GM12878 (cell line): ENCODE measurements at places on chromosomes 2 and 18.

DNA sequence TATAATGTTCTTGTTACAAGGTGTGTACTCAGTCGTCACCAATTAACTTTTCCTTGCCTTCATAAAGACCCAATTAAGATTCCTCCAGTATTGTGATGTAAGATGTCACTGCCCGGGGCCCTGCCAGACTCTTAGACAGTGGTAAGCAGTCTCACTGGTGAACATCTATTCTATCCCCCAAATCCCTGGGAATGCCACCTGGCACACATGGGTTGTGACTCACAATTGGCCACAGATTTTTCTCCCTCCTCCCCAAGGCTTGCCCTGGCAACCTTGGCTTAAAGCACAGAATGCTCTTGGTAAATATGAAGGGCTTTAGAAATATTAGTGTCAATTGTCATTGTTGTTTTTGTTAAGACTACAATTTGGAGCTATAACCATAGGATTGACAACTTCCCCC lies 287.9 kb downstream of the ETAA1 start:
- DNase-seq: no peak

- DNase-seq: no peak
Measured at GRCh38 chr2:24210723-24211122, 35.9 kb downstream of the FAM228A start.

- DNase-seq: no peak
Measured at GRCh38 chr2:173770947-173771678, 194.1 kb downstream of the SP3 start.

- no peak for DNase-seq
Measured at GRCh38 chr2:160513120-160513519, 19.5 kb upstream of the RBMS1 start.

DNA sequence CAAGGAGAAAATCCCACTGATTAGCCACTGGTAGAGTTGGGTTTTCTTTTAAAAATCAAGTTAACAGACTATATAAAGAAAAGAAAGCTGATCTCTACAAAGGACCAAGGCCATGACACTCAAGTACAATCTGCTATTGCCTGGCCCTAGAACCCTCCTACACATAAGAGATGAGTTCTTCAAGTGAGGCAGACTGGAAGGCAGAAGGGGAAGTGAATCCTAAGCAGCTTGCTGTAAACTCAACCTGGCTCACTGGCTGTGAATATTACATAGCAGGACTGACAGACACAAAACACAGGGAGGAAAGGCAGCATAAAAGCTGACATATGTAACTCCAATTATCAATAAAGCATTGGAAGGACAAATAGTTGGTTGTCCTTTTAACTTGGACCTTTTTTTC lies 65.4 kb downstream of the TRIP12 start:
- DNase-seq: no peak

DNA sequence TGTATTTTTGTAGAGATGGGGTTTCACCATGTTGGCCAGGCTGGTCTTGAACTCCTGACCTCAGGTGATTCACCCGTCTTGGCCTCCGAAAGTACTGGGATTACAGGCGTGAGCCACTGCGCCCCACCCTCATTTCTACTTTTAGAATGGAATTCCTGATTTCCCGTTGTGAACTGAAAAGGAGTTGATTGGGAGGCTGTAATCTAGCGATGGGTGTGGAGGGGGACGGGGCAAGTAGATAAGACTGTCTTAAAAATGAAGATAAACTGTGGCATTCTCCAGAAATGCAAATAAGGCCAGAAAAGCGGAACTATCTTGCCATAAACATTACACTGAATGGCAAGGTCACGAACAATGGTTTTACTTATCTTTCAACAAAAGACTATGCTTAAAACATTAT lies 135.4 kb downstream of the TRIB2 start:
- no peak for DNase-seq

- no peak for DNase-seq
Measured at GRCh38 chr2:239296020-239296932, 104.5 kb downstream of the HDAC4 start.

DNA sequence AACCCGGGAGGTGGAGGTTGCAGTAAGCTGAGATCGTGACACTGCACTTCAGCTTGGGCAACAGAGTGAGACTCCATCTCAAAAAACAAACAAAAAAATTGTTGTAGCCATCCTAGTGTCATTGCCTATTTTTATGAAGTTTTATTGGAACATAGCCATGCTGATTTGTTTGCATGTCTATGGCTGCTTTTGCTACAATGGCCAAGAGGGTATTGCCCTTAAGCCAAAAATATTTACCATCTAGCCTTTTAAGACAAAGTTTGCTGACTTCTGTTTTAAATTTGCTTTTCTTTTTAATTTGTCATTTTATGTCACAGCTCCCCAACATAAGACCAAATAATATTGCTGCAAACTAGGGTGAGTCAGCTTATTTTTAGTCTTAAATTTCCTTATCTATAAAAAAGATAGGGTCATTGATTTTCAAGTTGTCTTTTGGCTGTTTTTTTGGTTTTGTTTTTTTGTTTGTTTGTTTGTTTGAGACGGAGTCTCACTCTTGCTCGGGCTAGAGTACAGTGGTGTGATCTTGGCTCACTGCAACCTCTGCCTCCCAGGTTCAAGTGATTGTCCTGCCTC lies 70.0 kb upstream of the CABLES1 start:
- DNase-seq: no peak

- DNase-seq: no peak
Measured at GRCh38 chr18:77052983-77053309, 79.6 kb downstream of the MBP start.
